GM23338 (cell line): ENCODE measurements at places on chromosomes 16 and 17. TPM values are rescaled to one million over a fixed set of nuclear protein-coding genes. Genes with fewer than 3 reads are reported as not detected.
A peak's percentile ranks its signal among the peaks of the same experiment; 100 is the strongest.

Gene LRRC37B
- 14.3 and 24.3 TPM in 2 replicates for total RNA-seq

Gene CX3CL1
- 0.16 and 2.8 TPM in 2 replicates for total RNA-seq

Gene TBC1D3C
- total RNA-seq = not detected in 2 replicates

Gene MT1M
- 1.1 TPM in 1 of 2 replicates, not detected in the other for total RNA-seq

Gene CHD9NB
- total RNA-seq = 4.2 and 4.5 TPM in 2 replicates

Gene TPSD1
- total RNA-seq = 0.17 TPM in 1 of 2 replicates, not detected in the other

Gene OTOP3
- not detected in 2 replicates for total RNA-seq

Gene LRRC75A
- 22.3 and 26.2 TPM in 2 replicates for total RNA-seq

Gene ARSG
- 5.1 and 9.2 TPM in 2 replicates for total RNA-seq

Gene SCARF1
- total RNA-seq = 1.0 and 1.6 TPM in 2 replicates

Gene CCL4
- total RNA-seq = not detected in 2 replicates

Gene PITPNM3
- total RNA-seq = 1.5 and 2.2 TPM in 2 replicates

DNA sequence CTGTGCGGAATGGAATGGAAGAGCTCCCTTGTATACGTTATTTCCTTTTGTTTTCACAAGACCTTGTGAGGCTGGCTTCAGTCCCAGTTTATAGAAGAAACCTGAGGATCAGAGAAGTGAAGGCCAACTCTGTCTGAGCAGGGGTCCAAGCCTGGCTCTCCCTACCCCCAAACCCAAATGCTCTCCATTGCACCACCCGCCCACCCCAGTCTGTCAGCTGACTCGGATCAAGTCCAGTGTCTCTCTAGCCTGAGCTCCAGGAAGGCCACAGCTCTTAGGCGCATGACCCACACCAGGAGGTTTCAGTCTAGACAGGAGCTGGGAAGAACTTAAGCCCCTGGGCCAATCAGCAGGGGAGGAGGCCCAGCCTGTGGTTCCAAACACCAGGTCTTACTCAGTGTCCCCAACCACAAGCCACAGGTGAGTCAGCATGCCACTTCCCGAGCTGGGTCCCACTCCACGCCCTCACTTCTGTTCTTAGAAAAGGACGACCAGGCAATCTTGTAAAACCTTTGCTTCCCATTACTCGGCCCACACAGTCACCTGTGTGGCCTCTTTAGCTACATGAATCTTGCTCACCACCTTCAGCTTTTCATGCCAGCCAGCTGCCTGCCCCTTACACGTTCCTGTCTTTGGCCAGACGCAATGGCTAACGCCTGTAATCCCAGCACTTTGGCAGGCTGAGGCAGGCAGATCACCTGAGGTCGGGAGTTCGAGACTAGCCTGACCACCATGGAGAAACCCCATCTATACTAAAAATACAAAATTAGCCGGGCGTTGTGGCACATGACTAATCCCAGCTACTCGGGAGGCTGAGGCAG, 27.8 kb downstream of the TK2 start:
- H3K27ac ChIP-seq = no peak overlapping the region
- H3K4me1 ChIP-seq = no peaks in the 10 kb centered on the region
- H3K27me3 ChIP-seq = no peaks in the 10 kb centered on the region
- H3K4me3 ChIP-seq = no peak overlapping the region
- no peak for DNase-seq

DNA sequence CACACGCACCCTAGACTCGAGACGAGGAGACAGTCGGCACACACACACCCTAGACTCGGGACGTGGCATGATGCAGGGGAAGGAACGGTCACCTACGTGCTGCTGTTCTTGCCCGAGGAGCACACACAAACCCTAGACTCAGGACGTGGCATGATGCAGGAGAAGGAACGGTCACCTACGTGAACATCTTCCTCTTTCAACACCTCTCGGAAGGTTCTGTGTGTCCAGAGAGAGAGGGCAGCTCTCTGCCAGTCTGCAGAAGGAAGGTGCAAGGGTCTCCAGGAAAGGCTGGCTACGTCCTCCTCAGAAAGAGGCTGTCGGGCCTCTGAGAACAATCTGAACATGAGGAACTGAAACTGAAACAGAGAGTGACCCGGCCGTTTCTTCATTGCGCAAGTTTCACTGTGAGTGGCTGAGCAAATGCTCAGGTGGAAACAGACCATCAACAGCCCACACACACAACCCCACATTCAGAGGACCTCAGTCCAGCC, 43.4 kb downstream of the ZNF276 start:
- no peak for DNase-seq
- H3K4me1 ChIP-seq = no peaks in the 10 kb centered on the region
- H3K4me3 ChIP-seq = no peak overlapping the region
- peaks cover 41% of the 10 kb centered on the region for H3K36me3 ChIP-seq
- H3K27me3 ChIP-seq = no peaks in the 10 kb centered on the region
- H3K27ac ChIP-seq = no peak overlapping the region

GRCh38 chr16:75624921-75625334, 1.8 kb upstream of the ADAT1 start:
- no peak overlapping the region for H3K4me3 ChIP-seq
- no peaks in the 10 kb centered on the region for H3K27me3 ChIP-seq
- DNase-seq = no peak
- H3K36me3 ChIP-seq = peaks cover 42% of the 10 kb centered on the region
- peak overlapping the region; percentile 24; the same call in 1 of the 2 replicates for H3K27ac ChIP-seq
- peaks cover 7% of the 10 kb centered on the region; the same call in 1 of the 2 replicates for H3K4me1 ChIP-seq

DNA sequence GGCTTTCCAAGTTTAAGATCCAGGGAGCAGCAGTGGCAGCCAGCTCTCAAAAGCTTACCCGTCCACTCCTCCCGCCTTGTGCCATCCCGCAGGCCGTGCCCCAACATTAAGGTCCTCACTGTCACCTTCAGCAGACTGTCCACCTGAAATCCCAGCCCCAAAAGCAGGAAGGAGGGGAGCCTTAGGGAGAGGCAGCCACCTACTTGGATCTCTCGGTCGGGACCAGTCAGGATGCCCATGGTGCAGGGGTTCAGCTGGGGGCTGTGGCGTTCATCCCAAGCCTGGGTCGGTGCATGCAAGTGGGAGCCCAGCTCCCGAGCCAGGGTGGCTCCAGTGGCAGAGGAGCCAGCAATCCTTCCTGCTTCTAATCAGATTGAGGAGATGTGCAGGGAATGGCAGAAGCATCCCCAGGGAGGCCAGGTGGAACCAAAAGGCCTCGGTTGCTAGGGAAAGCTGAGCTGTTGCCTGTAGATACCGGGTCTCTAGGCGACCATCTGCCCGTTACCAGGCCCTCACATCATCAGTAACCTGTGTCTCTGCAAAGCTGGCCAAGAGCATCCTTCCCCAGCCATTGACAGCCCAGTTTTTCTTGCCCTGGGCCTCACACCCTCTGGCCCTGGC, 24.6 kb downstream of the CNGB1 start:
- H3K4me3 ChIP-seq = no peak overlapping the region
- H3K36me3 ChIP-seq = no peaks in the 10 kb centered on the region
- H3K27ac ChIP-seq = no peak overlapping the region
- H3K4me1 ChIP-seq = no peaks in the 10 kb centered on the region
- DNase-seq = no peak
- no peaks in the 10 kb centered on the region for H3K27me3 ChIP-seq

- DNase-seq = peak; percentile 94
- no peak overlapping the region for H3K27ac ChIP-seq
- H3K36me3 ChIP-seq = no peaks in the 10 kb centered on the region
- H3K4me3 ChIP-seq = no peak overlapping the region
These were observed 19.9 kb upstream of the GPATCH8 start for GRCh38 chr17:44522883-44523671.

DNA sequence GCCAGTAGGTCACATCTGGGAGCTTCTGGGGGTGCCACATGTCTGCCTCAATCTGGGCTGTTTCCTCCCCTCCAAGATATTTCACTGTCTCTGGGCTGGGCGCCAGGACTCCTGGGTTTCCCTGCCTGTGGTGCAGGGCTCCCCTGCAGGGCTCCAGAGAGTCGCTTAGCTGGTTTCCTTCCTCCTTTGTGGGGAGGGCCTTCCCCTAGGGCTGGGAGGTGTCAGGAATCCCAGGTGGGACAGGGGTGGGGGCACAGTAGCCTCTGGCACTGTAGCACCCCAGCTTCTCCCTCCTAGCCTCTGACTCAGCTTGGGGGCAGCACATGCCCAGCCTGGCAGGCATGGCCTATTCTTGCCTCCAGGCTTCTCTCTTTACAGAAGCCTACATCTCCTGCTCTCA, 2.6 kb downstream of the RARA start:
- no peaks in the 10 kb centered on the region for H3K36me3 ChIP-seq
- DNase-seq = no peak
- no peak overlapping the region for H3K4me3 ChIP-seq
- H3K27me3 ChIP-seq = peaks cover 25% of the 10 kb centered on the region

DNA sequence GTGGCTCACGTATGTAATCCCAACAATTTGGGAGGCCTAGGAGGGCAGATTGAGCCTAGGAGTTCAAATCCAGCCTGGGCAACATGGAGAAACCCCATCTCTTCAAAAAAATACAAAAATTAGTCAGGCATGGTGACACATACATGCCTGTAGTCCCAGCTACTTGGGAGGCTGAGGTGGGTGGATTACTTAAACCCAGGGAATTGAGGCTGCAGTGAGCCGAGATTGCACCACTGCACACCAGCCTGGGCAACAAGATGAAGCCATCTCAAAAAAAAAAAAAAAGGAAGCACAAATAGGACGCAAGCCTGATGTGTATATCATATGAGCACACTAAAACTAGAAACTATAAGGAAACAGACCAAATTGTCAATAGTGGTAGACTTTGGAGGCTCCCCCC, 17.1 kb upstream of the FLCN start:
- H3K36me3 ChIP-seq = peaks cover 34% of the 10 kb centered on the region
- no peak overlapping the region for H3K4me3 ChIP-seq
- no peaks in the 10 kb centered on the region for H3K27me3 ChIP-seq

DNA sequence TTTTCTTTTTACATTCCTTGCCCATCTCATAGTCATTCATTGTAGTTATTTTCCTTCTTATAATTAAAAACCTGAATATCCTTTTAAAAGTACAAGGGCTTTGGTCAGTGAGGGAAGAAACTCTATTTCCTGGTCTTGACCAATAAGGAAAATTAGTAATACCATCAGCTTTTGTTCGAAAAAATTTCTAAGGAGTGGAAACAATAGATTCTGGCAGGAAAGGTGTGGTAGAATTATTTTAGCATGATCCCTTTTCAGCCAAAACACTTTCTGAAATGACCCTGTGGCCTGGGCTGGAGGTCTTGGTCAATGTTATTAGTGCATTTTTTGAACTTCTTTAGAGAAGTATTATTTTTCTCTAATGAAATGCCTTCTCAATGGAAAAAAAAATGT, 36.6 kb downstream of the IQCK start:
- no peaks in the 10 kb centered on the region for H3K36me3 ChIP-seq
- H3K4me1 ChIP-seq = no peaks in the 10 kb centered on the region; the same call in 1 of the 2 replicates
- H3K27ac ChIP-seq = no peak overlapping the region
- no peak overlapping the region for H3K4me3 ChIP-seq
- H3K27me3 ChIP-seq = no peaks in the 10 kb centered on the region

GRCh38 chr16:17365591-17366298, 105.0 kb downstream of the XYLT1 start:
- no peak for DNase-seq

GRCh38 chr17:9907883-9908648, 3.0 kb upstream of the RCVRN start:
- H3K27me3 ChIP-seq = no peaks in the 10 kb centered on the region
- H3K27ac ChIP-seq = no peak overlapping the region
- H3K4me1 ChIP-seq = no peaks in the 10 kb centered on the region
- H3K36me3 ChIP-seq = no peaks in the 10 kb centered on the region
- no peak for DNase-seq

GRCh38 chr16:31568577-31569359, 41.1 kb downstream of the AHSP start:
- peak overlapping the region; percentile 69 for H3K4me3 ChIP-seq
- peaks cover 82% of the 10 kb centered on the region for H3K27me3 ChIP-seq
- DNase-seq = peak; percentile 76
- H3K27ac ChIP-seq = no peak overlapping the region

- H3K4me3 ChIP-seq = no peak overlapping the region
- no peaks in the 10 kb centered on the region for H3K36me3 ChIP-seq
- H3K27me3 ChIP-seq = no peaks in the 10 kb centered on the region
- H3K4me1 ChIP-seq = no peaks in the 10 kb centered on the region
- no peak for DNase-seq
- no peak overlapping the region for H3K27ac ChIP-seq
These were observed 19.8 kb downstream of the MPG start for GRCh38 chr16:97822-98221.

DNA sequence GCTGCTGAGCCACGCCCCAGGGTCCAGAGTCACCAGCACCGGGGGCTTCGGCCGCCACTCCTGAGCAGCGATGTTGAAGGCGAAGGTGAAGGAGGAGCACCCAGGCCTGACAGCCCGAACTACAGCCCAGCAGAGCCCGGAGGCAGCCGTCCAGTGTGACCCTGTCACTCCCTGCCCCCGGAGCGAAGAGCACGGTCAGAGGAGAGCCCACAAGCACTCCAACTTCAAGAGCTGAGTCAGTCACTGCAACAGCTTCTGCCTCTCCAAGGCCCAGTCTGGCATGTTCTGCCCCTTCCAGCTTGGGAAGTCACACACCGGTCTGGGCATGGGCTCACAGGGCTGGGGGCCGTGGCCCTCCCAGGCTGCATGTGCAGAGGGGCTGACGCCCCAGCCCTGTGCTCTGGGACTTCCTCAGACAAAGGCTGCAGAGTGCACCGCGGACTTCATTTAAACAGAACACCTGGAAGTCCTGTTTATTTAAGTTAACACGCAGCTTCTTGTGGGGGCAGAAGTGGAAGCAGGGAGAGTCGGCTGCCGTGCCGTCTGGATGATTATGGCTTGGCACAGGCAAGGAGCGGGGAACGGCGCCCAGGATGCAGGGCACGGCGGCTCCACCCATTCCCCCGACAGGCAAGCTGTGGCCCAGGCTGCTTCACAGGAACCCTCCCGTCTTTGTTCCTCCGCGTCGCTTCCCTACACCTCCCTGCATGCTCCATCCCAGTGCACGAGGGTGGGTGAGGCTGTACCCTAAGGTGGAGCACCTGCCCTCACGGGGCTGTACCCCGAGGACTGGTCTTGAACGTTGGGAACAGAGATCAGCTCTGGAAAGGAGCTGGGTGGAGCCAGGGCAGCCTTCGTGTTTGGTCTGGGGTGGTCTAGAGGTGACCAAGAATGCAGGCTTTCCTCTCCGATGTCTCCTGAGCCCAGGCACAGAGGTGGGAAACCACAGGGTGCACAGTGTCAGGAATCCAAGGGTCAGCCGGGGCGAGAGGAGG, 68.9 kb upstream of the METRNL start:
- no peak for DNase-seq
- H3K4me1 ChIP-seq = no peaks in the 10 kb centered on the region
- no peak overlapping the region for H3K27ac ChIP-seq
- H3K27me3 ChIP-seq = no peaks in the 10 kb centered on the region
- no peaks in the 10 kb centered on the region for H3K36me3 ChIP-seq

- peaks cover 15% of the 10 kb centered on the region; the same call in 1 of the 2 replicates for H3K4me1 ChIP-seq
- DNase-seq = no peak
- H3K36me3 ChIP-seq = no peaks in the 10 kb centered on the region
- 0 out of 2 replicates have a peak, but pooled peaks cover 4% of the 10 kb centered on the region for H3K27me3 ChIP-seq
These were observed 12.3 kb upstream of the FASN start for GRCh38 chr17:82110298-82110697.

DNA sequence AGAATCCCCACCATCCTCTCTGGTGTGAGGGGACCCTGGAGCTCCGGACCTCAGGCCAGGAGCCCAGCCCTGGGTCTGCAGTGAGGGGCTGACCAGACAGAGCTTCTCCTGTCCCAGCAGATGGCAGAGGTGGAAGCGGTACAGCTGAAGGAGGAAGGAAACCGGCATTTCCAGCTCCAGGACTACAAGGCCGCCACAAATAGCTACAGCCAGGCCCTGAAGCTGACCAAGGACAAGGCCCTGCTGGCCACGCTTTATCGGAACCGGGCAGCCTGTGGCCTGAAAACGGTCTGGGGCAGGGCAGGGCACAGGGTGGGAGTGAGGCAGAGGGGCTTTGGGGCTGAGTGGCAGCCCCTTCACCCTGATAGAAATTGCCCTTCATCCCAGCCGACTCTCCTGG, 527 bp downstream of the UNC45B start:
- H3K27me3 ChIP-seq = no peaks in the 10 kb centered on the region
- H3K4me1 ChIP-seq = no peaks in the 10 kb centered on the region
- no peak overlapping the region for H3K27ac ChIP-seq
- no peaks in the 10 kb centered on the region for H3K36me3 ChIP-seq
